ENCODE measurements at places on chromosomes 7 and 10.

DNA sequence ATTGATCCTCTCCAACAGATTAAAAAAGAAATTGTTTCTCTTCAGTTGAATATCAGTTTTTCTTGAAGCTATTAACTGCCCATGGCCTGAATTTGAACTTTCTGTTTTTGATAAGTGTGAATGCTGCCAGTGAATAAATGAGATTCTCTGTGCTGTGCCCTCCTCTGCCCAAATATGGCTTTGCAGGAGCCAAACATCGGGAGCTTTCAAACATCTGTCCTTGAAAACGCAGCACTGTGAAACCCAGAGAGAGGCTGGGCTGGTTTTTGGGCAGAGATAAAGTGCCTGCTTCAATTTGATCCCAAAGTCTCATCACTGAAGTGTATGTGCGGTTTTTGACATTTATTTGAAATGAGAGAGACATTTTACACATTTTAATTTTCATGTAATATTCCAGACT lies 268.3 kb upstream of the SHH start:
- no peak overlapping the region for H3K27ac ChIP-seq
- H3K27me3 ChIP-seq: no peaks in the 10 kb centered on the region
- H3K4me3 ChIP-seq: no peak overlapping the region
- H3K4me1 ChIP-seq: no peaks in the 10 kb centered on the region
- H3K36me3 ChIP-seq: no peaks in the 10 kb centered on the region

- H3K4me3 ChIP-seq: no peak overlapping the region
- no peaks in the 10 kb centered on the region for H3K4me1 ChIP-seq
- peak overlapping the region; percentile 5 for H3K27ac ChIP-seq
- no peaks in the 10 kb centered on the region for H3K36me3 ChIP-seq
- DNase-seq: no peak
- H3K27me3 ChIP-seq: no peaks in the 10 kb centered on the region
Measured at GRCh38 chr7:121151774-121152221, 163.3 kb downstream of the CPED1 start.

- H3K4me3 ChIP-seq: no peak overlapping the region
- no peaks in the 10 kb centered on the region for H3K36me3 ChIP-seq
- no peaks in the 10 kb centered on the region for H3K27me3 ChIP-seq
- H3K27ac ChIP-seq: no peak overlapping the region
- no peaks in the 10 kb centered on the region for H3K4me1 ChIP-seq
Measured at GRCh38 chr7:15225981-15226380, 323.4 kb upstream of the DGKB start.

GRCh38 chr7:28239823-28240204 lies 59.2 kb upstream of the JAZF1 start:
- no peak overlapping the region for H3K4me3 ChIP-seq
- no peaks in the 10 kb centered on the region for H3K4me1 ChIP-seq
- no peak for DNase-seq
- H3K36me3 ChIP-seq: no peaks in the 10 kb centered on the region
- no peaks in the 10 kb centered on the region for H3K27me3 ChIP-seq
- no peak overlapping the region for H3K27ac ChIP-seq

DNA sequence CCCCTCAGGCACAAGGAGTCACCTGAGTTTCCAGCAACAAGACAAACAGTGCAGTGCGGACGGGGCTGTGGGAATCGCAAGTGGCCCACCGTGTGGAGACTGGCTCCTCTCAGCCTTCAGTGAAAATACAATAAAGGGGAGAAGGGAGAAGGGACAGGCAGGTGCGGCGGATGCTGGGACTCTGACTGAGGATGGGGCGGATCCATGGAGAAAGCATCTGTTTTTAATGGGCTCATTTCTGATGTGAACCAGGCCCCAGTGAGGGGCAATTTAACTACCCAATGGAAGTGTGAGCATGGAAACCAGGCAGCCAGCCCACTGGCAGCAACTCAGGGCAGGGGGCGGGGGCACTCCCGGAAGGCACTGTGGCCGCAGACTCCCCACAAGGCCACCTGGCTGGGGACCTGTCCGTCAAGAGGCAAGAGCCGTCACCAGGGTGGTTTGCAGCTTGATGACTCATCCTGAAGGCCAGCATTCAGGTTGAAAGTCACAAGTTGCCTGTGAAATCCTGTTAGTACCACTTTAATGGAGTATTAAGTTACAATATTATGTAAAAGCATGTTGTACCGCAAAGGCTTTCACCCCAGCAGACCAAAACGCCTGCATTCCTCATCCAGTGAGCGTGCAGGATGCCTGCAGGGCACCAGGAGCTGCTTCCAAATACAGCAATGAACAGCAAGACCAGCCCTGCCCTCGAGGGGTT lies 476.4 kb downstream of the PTPRN2 start:
- no peaks in the 10 kb centered on the region for H3K36me3 ChIP-seq
- H3K4me3 ChIP-seq: no peak overlapping the region
- no peak overlapping the region for H3K27ac ChIP-seq
- no peaks in the 10 kb centered on the region for H3K27me3 ChIP-seq
- no peak for DNase-seq

GRCh38 chr7:148987751-148988512 lies 40.4 kb downstream of the PDIA4 start:
- H3K4me3 ChIP-seq: peak overlapping the region; percentile 66
- peaks cover 15% of the 10 kb centered on the region for H3K4me1 ChIP-seq
- no peaks in the 10 kb centered on the region for H3K36me3 ChIP-seq
- H3K27me3 ChIP-seq: no peaks in the 10 kb centered on the region
- no peak for DNase-seq

GRCh38 chr7:18534481-18534880 lies 38.9 kb downstream of the HDAC9 start:
- no peak for DNase-seq
- no peak overlapping the region for H3K27ac ChIP-seq
- H3K36me3 ChIP-seq: no peaks in the 10 kb centered on the region
- H3K27me3 ChIP-seq: no peaks in the 10 kb centered on the region

GRCh38 chr10:124568848-124569622 lies 107.4 kb downstream of the LHPP start:
- H3K4me1 ChIP-seq: no peaks in the 10 kb centered on the region
- no peaks in the 10 kb centered on the region for H3K36me3 ChIP-seq
- no peak overlapping the region for H3K4me3 ChIP-seq
- no peak overlapping the region for H3K27ac ChIP-seq
- no peaks in the 10 kb centered on the region for H3K27me3 ChIP-seq

DNA sequence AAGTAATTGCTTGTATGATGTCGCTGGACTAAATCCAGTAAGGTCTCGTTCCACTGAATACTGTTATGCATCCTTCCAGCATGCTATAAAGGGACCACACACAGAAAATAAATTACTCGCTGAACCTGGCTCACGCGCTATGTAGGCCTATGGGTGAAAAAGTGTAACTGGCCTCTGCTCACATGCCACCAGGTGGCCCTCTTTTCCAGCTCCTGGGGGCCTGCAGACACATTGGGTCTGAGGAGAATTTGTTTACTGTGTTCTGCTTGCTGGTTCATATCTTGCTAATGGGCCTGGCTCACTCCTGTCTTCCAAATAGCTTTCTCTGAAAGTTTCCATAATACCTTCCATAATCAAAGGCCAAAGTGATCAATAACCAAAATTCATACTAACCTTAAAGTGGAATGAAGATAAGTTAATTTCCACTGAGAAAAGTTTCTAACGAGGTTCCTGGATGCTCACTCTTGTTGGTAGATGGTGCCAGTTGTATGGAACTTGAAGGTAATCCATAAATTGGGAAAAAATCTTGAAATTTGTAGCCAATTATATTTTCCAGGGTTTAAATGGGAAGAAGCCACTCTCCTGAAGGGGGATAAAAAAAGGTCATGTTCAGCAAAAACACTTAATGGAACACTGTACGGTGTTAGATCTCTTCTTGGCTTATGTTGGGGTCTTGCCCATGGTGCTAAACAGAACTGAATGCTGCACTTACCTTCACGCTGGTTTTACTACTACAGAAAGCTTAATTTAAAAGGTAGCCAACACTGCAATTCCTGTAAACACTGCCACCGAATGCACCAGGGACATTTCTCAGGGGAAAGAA lies 27.0 kb upstream of the ZPBP start:
- no peaks in the 10 kb centered on the region for H3K36me3 ChIP-seq
- no peaks in the 10 kb centered on the region for H3K27me3 ChIP-seq
- no peak overlapping the region for H3K4me3 ChIP-seq
- no peak overlapping the region for H3K27ac ChIP-seq

DNA sequence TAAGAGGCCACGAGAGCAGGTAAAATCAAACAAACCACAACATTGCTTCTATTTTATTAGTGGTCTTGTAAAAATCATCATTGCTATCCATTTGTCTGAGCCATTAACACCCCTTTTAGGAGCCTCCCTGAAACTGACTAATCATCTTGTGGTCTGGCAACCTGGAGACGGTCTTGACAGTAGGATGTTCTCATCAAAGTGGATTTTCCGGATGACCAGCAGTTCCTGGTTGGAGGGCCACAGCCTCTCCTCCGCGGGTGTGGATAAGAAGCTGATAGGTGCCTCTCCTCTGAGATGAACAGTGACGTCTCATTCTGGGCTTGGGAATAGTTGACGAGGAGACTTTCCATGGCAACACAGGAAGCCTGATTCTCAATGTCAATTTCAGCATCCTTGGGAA lies 490.7 kb downstream of the TYW1 start:
- no peak overlapping the region for H3K4me3 ChIP-seq
- no peaks in the 10 kb centered on the region for H3K36me3 ChIP-seq
- no peak overlapping the region for H3K27ac ChIP-seq
- no peak for DNase-seq
- no peaks in the 10 kb centered on the region for H3K27me3 ChIP-seq
- peaks cover 5% of the 10 kb centered on the region for H3K4me1 ChIP-seq

DNA sequence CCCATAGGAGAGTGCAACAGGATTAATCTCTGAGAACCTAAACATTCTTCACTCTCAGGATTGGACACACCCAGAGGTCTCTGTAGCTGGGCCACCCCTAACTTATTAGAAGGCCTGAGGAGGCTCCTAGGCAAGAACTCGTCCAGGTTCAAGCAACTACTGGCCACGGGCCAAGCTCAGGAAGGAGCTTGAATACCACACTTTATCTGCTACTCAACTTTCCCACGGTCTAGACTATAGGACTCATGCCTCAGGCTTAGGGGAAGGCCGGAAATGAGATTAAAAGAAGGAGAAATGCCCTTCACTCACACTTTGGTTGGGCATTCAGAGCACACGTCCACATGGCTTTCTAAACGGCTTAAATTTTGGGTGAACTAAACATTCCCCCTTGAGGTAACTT lies 142.8 kb upstream of the PHYHIPL start:
- no peak overlapping the region for H3K4me3 ChIP-seq
- H3K4me1 ChIP-seq: no peaks in the 10 kb centered on the region
- H3K36me3 ChIP-seq: no peaks in the 10 kb centered on the region
- no peak overlapping the region for H3K27ac ChIP-seq
- H3K27me3 ChIP-seq: no peaks in the 10 kb centered on the region

DNA sequence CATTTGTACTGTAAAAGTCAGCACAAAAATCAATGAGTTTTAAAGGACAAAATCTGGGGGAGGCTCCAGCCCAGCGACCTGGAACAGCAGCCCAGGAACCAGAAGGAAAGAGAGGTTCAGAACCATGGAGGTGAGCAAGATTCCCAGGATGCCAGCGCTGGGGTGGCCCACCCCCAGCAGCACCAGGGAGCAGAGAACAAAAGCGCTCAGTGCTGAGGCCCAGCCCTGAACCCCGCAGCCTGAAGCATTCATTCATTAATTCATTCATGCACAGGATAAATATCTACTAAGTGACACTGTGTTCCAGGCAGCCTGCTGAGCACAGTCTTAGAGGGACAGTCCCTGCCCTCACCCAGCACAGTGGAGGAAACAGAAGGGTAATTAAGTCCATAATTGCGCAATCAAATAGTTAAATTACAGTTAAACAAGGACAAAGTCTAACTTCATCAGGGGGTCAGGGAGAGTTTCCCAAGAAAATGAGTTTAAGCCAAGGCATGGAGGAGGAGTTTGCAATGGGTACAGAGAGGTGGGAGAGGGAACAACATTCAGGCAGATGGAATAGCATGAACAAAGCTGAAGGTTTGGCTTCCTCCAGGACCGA lies 202.3 kb downstream of the GRID1 start:
- no peaks in the 10 kb centered on the region for H3K4me1 ChIP-seq
- H3K27me3 ChIP-seq: no peaks in the 10 kb centered on the region
- no peak for DNase-seq
- no peaks in the 10 kb centered on the region for H3K36me3 ChIP-seq

- no peaks in the 10 kb centered on the region for H3K4me1 ChIP-seq
- no peaks in the 10 kb centered on the region for H3K27me3 ChIP-seq
- H3K27ac ChIP-seq: no peak overlapping the region
- no peaks in the 10 kb centered on the region for H3K36me3 ChIP-seq
- H3K4me3 ChIP-seq: no peak overlapping the region
Measured at GRCh38 chr7:151291206-151291605, 42.7 kb upstream of the SMARCD3 start.

- H3K36me3 ChIP-seq: no peaks in the 10 kb centered on the region
- H3K27me3 ChIP-seq: no peaks in the 10 kb centered on the region
- H3K27ac ChIP-seq: peak within 1 kb of the TSS; percentile 77
- H3K4me1 ChIP-seq: peaks cover 31% of the 10 kb centered on the region
Measured at GRCh38 chr10:70233109-70233938, at the start of gene PPA1. PPA1 (minus strand) TSS chr10:70233429; CDS start chr10:70233327, 102 bp downstream.

DNA sequence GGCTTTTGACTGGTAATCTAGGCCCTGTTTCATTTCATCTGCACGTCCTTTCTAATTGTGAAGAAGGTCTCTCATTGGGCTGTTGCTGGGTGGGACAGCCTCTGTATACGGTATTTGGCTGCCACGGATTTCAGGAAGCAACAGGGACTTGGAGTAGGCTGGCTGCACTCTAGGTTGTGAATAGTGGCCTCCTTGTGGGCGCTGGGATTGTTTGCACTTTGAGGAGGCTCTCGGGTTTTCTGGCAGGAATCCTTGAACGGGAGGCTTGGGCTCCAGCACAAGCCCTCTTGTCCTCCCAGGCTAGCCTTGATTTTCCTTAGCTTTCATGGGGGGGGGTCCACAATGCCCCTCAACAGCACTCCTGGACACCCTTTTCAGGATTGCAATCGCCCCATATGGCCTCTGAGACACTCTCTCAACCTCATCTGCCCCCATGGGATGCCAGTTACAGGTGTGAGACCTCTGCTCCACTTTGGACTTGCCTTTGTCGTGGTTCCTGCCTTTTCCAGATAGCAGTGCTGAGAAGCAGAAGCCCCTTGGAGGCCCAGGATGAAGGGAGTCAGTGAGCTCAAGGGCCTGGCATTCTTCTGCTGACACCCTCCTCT lies 33.9 kb upstream of the ZNF273 start:
- no peak overlapping the region for H3K27ac ChIP-seq
- peak; percentile 70 for DNase-seq
- H3K36me3 ChIP-seq: no peaks in the 10 kb centered on the region
- no peaks in the 10 kb centered on the region for H3K27me3 ChIP-seq
- H3K4me3 ChIP-seq: no peak overlapping the region

GRCh38 chr7:135771961-135772638 lies 23.5 kb upstream of the FAM180A start:
- H3K27me3 ChIP-seq: no peaks in the 10 kb centered on the region
- H3K36me3 ChIP-seq: no peaks in the 10 kb centered on the region
- no peaks in the 10 kb centered on the region for H3K4me1 ChIP-seq
- H3K4me3 ChIP-seq: no peak overlapping the region
- peak overlapping the region; percentile 16 for H3K27ac ChIP-seq

GRCh38 chr7:76353744-76354143 lies 5.0 kb downstream of the YWHAG start:
- H3K4me1 ChIP-seq: peaks cover 56% of the 10 kb centered on the region
- H3K4me3 ChIP-seq: no peak overlapping the region
- no peak overlapping the region for H3K27ac ChIP-seq
- no peak for DNase-seq
- H3K36me3 ChIP-seq: no peaks in the 10 kb centered on the region

GRCh38 chr7:98387131-98387530 lies 13.8 kb downstream of the BAIAP2L1 start:
- H3K36me3 ChIP-seq: no peaks in the 10 kb centered on the region
- no peak for DNase-seq
- H3K27me3 ChIP-seq: no peaks in the 10 kb centered on the region
- H3K4me1 ChIP-seq: no peaks in the 10 kb centered on the region
- no peak overlapping the region for H3K4me3 ChIP-seq
- no peak overlapping the region for H3K27ac ChIP-seq

- no peak overlapping the region for H3K4me3 ChIP-seq
- no peak overlapping the region for H3K27ac ChIP-seq
- H3K4me1 ChIP-seq: no peaks in the 10 kb centered on the region
- no peaks in the 10 kb centered on the region for H3K36me3 ChIP-seq
- DNase-seq: no peak
Measured at GRCh38 chr10:49831352-49832035, 69.4 kb upstream of the OGDHL start.
